ENCODE measurements at places on chromosomes 3 and 15. TPM values are rescaled to one million over a fixed set of nuclear protein-coding genes. Genes with fewer than 3 reads are reported as not detected.

Gene STRA6
- 5.4 TPM for total RNA-seq

Gene IL17RC
- 21.3 TPM for total RNA-seq

Gene SUCLG2
- total RNA-seq: 28.0 TPM

Gene MKRN2
- total RNA-seq: 36.2 TPM

Gene CCR3
- total RNA-seq: not detected

Gene NME9
- not detected for total RNA-seq

Gene AADAC
- not detected for total RNA-seq

Gene PAK2
- 90.3 TPM for total RNA-seq

Gene CHST13
- not detected for total RNA-seq

Gene TMEM158
- 6.9 TPM for total RNA-seq

Gene CKMT1A
- total RNA-seq: not detected

Gene SLC51A
- total RNA-seq: not detected

Gene IL17RE
- total RNA-seq: 1.6 TPM

Gene RNU5B-1
- not detected for total RNA-seq

Gene REC114
- total RNA-seq: not detected

Gene CAMKV
- total RNA-seq: not detected

Gene ZNF860
- 1.5 TPM for total RNA-seq

Gene GUCA1C
- total RNA-seq: not detected

Gene PAQR5
- total RNA-seq: not detected

Gene PSTPIP1
- not detected for total RNA-seq

Gene CYP11A1
- not detected for total RNA-seq

Gene ADIPOQ
- total RNA-seq: 0.05 TPM

Gene WDR72
- total RNA-seq: not detected

Gene LINGO1
- 12.2 TPM for total RNA-seq

Gene LRTM1
- total RNA-seq: not detected

Gene SELENOT
- total RNA-seq: 70.5 TPM

Gene DCLK3
- not detected for total RNA-seq

Gene GABRR3
- not detected for total RNA-seq

Gene EFCC1
- 0.13 TPM for total RNA-seq

Gene GATA2
- total RNA-seq: 0.44 TPM

Gene ARNT2
- total RNA-seq: 30.7 TPM

Gene ATG7
- 27.4 TPM for total RNA-seq

Gene EOMES
- not detected for total RNA-seq

Gene GOLGA8R
- 8.5 TPM for total RNA-seq

Data from chondrocyte (in vitro differentiated cells).